Posterior vena cava (tissue), 2 donors: ENCODE measurements at places on chromosomes 7 and 10.

DNA sequence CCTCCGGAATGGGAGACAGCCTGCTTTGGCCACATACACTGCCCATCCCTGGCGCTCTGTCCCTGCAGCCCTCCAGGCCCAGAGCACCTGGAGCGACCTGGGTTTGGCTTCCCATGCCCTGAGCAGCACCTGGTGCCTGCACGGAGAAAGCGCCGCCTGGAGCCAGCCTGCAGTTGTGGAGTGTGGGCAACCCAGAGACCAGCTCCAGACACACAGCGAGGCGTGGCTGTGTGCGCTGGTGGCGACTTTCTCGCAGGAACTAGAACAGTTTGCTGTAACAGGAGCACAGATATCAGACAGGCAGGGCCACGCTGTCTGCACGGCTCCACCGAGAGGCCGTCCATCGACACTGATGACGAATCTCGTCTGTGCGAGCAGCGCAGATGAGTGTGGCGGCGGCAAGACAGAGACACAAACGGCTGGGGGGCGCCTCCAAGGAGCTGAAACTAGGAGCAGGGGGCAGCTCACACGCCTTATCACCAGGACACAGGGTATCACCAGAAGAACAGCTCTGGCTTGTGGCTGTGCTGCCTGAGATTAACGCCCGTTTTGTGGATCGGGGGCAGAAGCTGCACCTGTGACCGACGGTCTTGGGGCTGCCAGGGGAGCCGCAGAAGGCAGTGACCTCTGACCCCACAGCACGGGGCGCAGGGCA lies 275.3 kb downstream of the DNAJB6 start:
- peak; percentile 79 for DNase-seq

- DNase-seq: no peak
Observed at GRCh38 chr10:99937630-99938029, 72.1 kb downstream of the DNMBP start.

DNA sequence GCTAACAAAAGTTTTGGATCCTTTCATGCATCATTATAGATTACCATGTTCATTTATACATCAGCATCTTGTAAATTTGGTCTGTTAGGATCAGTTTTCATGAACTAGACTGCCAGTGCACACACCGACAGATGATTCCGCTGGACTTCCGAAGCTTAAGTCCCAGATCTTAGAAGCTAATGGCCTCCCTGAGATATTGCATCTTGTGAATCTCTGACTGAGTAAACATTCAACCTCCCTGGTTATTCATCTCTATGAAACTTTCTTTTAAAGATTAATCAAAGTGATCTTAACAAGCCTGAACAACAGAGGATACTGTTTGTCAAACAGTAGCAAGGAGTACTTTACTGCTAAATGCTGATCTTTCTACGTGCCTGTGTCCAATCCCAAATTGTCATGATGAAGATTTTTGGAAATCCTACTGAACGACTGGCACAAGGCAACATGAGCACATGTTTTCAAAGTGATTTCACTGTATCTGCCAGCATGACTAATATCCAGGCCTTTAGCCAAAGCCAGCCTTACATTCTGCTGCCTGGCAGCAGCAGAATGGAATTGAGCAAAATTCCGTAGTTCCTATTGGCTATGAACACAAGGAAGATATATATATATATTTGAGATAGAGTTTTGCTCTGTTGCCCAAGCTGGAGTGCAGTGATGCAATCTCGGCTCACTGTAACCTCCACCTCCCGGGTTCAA lies 91.3 kb upstream of the ANK3 start:
- no peak for DNase-seq

- DNase-seq: no peak
Observed at GRCh38 chr7:139038691-139039090, 2.8 kb upstream of the ZC3HAV1L start.

GRCh38 chr10:124145109-124145870 lies 51.9 kb upstream of the CHST15 start:
- DNase-seq: peak; percentile 86

DNA sequence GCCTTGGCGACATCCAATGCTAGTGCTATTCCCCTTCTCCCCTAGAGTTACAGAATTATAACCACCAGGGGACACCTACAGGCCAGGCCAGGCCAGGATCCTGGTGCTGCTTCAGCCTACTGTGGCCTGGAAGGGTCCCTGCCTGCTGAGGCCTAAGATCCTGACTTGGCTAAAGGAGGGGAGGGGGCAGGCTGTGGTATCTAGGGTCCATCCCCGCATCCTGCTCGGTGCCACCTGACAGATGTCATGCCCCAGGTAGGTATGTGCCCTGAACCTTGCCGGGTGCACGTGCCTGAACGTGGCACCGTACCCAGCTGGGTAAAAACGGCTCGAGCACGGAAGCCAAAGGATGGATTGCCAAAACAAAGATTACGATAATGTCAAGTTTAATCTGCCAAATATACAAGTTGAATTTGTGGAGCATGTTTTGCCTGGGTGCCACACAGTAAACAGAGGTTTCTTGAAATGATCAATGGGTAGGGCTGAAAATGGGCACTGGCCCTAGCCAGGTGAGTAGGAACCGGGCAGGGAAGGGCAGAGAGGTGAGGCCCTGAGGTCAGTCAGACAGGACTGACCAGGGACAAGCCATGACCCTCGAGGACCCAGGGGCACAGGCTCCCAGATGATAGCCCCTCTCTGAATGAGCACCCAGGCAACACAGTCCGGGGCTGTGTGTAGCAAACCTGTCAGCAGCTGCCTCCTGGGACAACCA lies 12.6 kb downstream of the PDAP1 start:
- DNase-seq: no peak

- DNase-seq: no peak
Observed at GRCh38 chr7:66630531-66630930, 1.9 kb downstream of the KCTD7 start.

- DNase-seq: peak; percentile 57
Observed at GRCh38 chr10:478471-479245, 210.8 kb downstream of the DIP2C start.

DNA sequence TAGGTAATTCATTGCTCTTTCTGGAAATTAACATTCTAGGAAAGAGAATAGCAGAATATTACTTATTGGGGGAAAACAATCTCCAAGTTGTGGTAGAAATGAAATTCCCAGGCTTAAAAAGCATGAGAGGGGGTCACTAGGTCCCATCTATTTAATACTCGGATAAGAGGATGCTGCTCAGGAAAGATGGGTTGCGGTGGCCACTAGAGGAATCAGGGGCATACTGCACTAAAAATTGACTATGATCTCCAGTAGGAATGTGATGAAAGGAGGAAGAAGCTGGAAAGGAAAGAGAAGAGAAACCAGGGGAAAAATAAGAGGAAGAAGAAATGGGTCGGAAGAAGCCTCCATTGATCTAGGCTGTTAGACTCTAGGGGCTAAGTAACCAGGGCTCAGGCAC lies 192.8 kb downstream of the GPAM start:
- no peak for DNase-seq

DNA sequence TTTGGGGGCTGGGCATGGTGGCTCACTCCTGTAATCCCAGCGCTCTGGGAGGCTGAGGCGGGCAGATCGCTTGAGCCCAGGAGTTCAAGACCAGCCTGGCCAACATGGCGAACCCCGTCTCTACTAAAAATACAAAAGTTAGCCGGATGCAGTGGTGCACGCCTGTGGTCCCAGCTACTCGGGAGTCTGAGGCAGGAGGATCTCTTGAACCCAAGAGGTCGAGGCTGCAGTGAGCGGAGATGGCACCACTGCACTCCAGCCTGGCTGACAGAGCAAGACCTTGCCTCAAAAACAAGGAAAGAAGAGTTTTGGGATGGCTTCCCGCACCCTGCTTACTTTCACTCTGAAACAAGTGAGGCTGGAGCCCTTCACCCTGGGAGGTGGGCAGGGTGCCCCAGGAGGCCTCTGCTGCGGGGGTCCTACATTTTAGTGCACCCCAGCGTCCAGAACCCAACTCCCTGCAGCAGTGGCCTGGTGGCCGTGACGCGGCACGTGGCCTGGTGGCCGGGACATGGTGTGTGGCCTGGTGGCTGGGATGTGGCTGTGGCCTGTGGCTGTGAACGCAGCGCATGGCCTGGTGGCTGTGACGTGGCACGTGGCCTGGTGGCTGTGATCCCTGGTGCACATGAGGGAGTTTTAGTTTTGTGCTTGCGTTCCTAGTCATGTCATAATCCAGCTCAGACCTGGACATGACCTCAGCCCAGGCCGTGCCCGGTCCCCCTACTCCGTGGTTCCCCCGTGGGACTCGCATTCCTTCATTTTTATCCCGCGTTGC lies 9.3 kb downstream of the KNDC1 start:
- DNase-seq: peak; percentile 51

DNA sequence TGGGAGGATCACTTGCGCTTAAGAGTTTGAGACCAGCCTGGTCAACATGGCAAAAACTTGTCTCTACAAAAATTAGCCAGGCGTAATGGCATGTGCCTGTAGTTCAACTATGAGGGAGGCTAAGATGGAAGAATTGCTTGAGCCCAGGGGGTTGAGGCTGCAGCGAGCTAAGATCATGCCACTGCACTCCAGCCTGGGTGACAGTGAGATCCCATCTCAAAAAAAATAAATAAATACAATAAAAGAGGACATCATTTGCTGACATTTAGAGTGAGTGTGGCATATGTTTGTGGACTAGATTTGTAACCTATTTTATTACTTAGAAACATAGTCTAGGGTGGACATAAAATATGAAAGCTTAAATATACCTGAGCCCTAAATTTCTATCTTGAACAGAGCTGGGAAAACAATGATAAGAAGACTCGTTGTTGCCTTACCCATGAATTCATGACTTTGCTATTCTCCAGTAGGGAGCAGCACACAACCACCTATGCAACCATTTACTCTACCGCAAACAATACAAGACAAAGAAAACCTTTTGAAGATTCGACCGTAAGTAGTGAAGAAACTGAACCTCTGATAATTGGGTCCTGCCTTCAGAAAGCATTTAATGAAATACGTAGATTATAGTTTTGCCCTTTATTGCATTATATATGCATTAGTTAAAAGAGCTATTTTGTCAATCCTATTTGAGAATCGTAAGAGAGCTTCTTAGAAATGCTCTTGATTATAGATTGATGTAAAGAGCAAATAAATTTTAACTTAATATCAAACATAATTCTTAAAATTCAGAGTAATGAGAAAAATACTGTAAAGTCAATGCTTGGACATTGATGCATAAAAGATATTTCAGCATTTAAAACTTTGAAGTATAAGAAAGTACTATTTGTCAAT lies 83.5 kb downstream of the GNAT3 start:
- no peak for DNase-seq

- no peak for DNase-seq
Observed at GRCh38 chr7:114418117-114418516, 3.5 kb downstream of the FOXP2 start.

DNA sequence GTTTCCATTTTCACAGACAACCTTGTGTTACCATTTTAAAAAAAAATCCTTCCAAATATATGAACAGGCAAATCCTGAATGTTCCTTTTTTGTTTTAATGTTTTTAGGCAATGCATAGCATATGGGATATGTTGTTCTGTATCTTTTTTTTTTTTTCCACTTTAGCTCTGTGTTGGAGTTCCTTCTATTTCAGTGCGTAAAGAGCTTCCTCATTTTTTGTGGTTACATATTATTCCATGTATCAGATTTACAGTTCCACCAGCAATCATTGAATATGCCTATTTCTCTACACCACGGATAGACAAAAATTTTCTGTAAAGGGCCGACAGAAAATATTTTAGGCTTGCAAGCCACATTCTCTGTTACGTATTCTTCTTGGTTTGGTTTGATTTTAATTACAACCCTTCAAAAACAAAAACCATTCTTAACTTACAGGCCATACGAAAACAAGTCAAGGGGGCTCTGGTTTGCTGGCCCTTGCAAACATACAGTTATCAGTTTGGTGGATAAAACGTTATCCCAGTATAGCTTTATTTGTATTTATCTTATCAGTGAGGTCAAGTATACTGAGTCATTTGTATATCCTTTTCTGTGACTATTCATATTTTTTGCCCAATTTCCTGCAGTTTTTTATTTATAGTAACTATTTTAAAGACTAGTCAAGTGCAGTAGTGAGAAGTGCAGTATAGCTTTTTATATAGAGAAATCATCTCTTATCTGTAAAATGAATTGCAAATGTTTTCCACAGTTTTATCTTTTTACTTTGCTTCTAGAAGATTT lies 55.7 kb downstream of the RALA start:
- no peak for DNase-seq

DNA sequence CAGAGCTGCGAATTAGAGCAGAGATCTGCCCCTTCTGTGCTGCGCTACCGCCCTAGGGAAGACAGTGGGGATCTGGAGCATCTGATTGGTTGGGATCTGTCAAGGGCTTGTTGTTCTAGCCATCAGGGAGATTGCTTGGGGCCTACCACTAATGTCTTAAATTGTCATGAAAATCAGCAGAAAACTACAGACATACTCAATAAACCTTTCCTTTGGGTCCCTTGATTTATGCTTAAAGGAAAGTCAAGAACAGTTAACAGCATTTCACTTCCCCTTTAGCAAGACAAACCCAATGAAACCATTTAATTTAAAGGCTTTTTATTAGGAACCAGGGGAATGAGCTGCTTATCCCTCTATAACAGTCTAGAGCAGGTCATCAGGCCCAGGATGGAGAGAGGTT lies 10.0 kb downstream of the SLC25A28 start:
- DNase-seq: no peak

DNA sequence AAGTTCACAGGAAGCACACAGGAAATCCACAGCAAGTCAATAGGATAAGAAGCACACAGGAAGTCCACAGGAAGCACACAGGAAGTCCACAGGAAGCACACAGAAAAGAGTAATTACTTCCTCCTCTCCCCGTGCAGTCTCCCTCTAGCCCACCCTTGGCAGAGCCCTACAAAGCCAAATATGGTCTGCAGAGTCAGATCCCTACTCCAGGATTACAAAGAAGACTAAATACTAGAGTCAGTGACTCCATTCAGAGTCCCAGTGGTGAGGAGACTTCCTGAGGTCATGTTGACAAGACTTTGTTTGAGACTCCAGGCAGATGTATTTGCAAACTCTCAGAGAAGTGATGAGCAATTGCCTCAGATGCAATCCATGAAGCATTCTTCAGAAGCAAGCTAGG lies 398.6 kb upstream of the AUTS2 start:
- DNase-seq: no peak

GRCh38 chr10:21753497-21754270 lies 219.7 kb downstream of the MLLT10 start:
- no peak for DNase-seq

- DNase-seq: no peak
Observed at GRCh38 chr7:122430710-122431109, 126.2 kb upstream of the FEZF1 start.

GRCh38 chr7:152161171-152161570 lies 135.7 kb downstream of the GALNT11 start:
- no peak for DNase-seq

- DNase-seq: no peak
Observed at GRCh38 chr10:49309691-49310411, 10.9 kb downstream of the C10orf71 start.

- DNase-seq: no peak
Observed at GRCh38 chr7:12391922-12392615, 11.6 kb downstream of the VWDE start.
